ENCODE measurements at places on chromosomes 1 and 21.
A peak's percentile ranks its signal among the peaks of the same experiment; 100 is the strongest.

- no peak for DNase-seq
Observed at GRCh38 chr1:232722626-232723025, 82.6 kb upstream of the MAP10 start.

- DNase-seq = no peak
Observed at GRCh38 chr1:194618101-194618500, 1431.7 kb upstream of the B3GALT2 start.

DNA sequence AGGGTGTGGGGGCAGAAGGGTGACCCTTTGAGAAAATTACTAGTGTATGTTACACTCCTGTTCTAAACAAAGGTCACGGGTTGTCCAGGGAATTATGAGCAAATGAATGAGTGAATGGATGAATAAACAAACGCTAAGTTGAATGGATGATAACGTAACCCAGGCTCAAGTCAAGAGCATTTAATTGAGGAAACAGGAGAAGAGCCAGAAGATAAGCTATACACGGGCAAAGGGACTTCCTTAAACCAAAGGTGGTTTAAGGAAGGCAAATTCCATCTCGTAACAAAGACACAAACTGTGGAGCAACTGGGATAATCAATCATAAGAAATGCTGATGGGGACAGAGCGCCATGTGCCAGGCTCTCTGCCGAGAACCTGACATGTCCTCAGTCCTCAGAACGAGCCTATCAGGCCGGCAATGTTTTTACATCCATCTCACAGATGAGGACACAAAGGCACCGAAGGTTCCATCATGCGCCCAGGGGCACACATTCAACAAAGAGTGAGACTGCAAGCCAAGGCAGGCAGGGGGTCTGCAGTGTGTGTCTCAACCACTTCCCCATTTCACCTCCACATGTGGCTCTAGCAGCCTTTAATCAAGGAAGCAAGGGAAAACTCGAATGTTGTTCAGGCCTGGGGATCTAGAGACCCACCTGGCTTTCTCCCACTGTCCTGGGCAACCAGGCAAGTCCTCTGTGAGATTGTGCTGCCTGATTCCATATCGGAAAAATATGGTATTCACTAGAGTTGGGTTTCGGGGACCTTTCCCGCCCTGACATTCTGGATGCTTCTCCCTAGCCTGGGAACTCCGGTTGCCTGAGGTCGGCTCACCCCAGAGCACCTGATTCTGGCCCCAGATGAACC is 126.8 kb upstream of the EDN2 start:
- no peak for DNase-seq

- DNase-seq = no peak
Observed at GRCh38 chr1:67612788-67613241, 72.2 kb upstream of the GADD45A start.

GRCh38 chr1:25117233-25117823 is 115.0 kb downstream of the SYF2 start:
- no peak for DNase-seq

- no peak for DNase-seq
Observed at GRCh38 chr21:33360281-33360680, 35.5 kb downstream of the IFNAR1 start.

DNA sequence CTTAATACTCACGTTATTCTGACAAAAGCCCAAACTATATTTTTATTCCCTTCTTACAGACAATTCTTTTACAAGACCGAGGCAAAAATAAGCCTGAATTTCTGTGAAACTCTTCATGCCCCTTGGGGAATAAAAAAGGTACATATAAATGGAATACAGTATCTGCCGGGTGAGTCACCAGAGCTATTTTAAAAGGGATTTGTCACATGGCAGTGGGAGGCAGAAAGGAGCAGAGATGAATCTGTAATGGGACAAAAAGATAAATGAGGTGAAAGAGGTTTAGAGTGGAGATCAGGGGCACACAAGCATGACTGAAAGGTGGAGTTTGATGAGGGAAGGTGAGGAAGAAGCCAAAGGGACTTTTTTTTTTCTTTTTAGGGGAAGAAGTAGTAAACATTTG is 8.8 kb downstream of the XCL1 start:
- DNase-seq = peak; percentile 11

GRCh38 chr1:247362153-247362552 is 30.5 kb upstream of the ZNF496 start:
- no peak for DNase-seq

GRCh38 chr1:192491804-192492554 is 83.6 kb upstream of the RGS1 start:
- peak; percentile 28 for DNase-seq

- peak; percentile 35 for DNase-seq
Observed at GRCh38 chr1:155049651-155050559, 1.2 kb upstream of the ADAM15 start.

- DNase-seq = no peak
Observed at GRCh38 chr21:28731700-28732321, 260.9 kb downstream of the LTN1 start.

DNA sequence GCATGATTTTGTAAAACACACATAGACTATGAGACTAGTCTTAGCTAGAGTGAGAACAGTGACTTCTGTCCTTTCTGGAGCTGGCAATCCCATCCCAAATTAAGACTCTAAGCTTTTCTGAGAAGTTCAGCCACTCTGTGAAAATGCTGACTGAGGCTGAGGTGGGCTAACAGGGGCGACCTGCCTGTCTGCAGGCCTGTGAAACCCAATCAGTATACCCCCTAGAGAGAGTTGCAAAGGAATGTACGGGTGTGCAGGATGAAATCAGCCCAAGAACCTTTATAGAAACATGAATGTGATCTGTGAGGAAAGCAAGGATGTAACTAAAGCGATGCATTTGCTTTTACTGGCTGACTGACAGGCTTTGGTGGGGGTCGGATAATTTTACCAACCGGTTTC is 16.0 kb upstream of the TBX15 start:
- no peak for DNase-seq

GRCh38 chr1:59368008-59368670 is 71.2 kb downstream of the FGGY start:
- DNase-seq = peak; percentile 23
